SW 1271 (cell line): ENCODE measurements at places on chromosomes 7 and 10.

- DNase-seq: no peak
Measured at GRCh38 chr10:35058134-35058533, 32.0 kb downstream of the CUL2 start.

DNA sequence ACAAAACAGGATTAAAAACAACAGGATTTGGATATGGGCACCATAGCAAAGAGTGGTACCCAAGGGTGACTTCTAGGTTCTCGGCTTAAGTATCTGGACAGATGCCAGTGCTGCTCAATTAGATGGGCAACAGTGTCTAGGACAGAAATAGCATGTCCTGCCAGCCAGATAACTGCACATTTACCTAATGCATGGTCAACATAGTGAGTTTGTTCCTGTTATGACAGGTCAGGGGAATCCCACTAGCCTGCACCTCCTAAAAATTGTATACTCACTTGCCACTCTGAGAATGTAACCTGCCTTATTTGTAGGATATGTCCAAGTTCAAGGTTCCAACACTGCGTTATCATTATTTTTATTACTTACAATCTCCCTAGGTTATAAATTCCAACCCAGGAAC lies 471.7 kb downstream of the GRM8 start:
- no peak for DNase-seq

- DNase-seq: peak; percentile 14
Measured at GRCh38 chr7:23072048-23072447, 33.5 kb upstream of the KLHL7 start.

- DNase-seq: no peak
Measured at GRCh38 chr10:69101451-69102095, 13.7 kb downstream of the SRGN start.

GRCh38 chr7:18864967-18865366 lies 252.5 kb downstream of the TWIST1 start:
- DNase-seq: no peak

- no peak for DNase-seq
Measured at GRCh38 chr7:136146925-136147324, 169.8 kb upstream of the MTPN start.

- no peak for DNase-seq
Measured at GRCh38 chr7:17996442-17997223, 31.0 kb downstream of the PRPS1L1 start.

- DNase-seq: no peak
Measured at GRCh38 chr10:132328106-132328505, 3.9 kb upstream of the LRRC27 start.

DNA sequence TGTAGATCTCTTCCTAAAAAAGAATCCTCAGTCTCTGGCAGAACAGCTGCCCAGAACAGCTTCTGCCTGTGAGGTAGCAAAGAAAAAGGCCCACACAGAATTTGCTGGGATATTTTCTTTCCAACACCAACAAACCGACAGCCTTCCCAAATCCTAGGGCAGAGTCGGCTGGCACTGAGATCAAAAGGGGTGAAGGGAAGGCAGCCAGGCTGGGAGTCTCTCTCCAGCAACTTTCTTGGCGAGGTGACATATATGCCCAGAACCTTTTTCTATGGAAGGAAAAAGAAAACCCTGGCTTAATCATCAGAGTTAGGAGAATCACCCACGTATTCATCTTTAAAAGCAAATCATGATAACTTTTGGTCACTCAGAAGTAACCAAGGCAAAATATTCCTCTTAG lies 279.6 kb downstream of the DNAJB6 start:
- no peak for DNase-seq

DNA sequence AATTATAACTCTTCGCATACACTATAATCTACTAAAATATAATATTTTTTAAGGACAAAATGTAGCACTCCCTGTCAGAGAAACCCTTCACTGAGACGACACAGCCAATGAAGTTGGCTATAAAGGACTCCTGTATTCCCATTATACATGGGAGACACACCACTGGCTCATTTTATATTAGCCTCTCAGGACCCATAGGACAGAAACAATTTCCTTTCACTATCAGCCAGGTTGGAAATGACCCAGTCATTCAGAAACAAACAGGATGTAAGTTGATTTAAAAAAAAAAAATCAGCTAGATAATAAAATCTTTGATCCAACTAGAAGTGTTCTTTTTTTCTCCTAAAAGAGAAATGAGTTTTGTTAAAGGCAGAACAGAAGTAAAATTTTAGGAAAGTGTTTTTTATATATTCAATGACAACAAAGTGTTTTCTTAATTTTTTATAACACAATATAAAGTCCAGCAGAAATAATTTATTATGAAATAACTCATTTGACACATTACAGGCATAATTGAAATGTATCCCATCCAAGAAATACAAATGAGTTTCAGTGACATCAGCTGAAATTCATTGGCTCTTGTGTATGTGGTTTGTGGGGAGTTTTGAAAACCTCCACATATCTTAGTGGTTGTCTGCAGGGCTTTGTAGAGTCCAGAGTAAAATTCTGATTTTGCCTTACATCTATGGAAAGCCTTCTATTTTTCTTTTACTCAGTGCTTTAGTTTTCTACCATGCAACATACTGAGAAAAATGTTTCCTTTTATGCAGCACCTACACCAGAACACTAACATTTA lies 64.1 kb downstream of the CTTNBP2 start:
- no peak for DNase-seq

DNA sequence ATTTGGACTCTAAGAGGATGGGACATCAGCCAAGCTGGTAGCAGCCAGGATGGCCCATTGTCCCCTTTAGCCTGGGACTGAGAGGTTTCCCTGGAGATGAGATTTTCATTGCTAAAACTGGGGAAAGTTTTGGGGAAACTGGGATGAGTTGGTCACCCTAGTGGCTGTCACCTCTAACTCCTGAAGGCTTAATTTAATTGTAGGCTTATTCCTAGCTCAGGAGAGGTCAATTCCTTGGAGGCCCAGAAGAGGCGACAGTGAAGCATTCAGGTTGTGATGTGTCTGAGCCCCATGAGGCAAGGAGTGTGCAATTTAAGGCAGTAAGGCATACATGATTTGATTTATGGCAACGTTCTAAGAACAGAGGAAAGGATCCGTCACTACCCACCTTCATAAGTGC lies 24.9 kb upstream of the JAZF1 start:
- no peak for DNase-seq
